Small intestine (tissue), 16 donors: ENCODE measurements at places on chromosomes 6 and 20.
A peak's percentile ranks its signal among the peaks of the same experiment; 100 is the strongest.

DNA sequence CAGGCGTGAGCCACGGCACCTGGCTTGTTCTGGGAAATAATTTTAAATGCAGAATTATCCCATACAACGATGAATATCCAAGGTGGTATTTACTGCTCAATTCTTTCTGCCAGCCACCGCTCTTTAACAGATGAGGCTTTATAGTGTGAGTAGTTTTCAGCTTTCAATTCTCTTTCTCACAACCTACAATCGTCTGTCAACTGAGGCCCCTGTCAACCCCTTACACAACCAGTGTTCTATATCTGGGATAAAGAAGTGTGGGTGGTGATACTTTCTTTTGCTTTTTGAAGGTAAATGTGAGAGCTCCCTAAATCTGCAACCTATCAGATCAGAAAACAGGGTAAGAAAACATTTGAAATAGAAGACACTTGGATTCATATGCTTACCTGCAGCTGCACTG lies 22.5 kb downstream of the STAU1 start:
- H3K27me3 ChIP-seq, result no peaks in the 10 kb centered on the region
- no peak for DNase-seq
- peaks cover 19% of the 10 kb centered on the region for H3K4me1 ChIP-seq

- no peaks in the 10 kb centered on the region for H3K27me3 ChIP-seq
- H3K4me3 ChIP-seq, result no peak overlapping the region
- DNase-seq, result no peak
- no peak overlapping the region for H3K27ac ChIP-seq
Measured at GRCh38 chr6:135983718-135984343, 132.3 kb downstream of the PDE7B start.

DNA sequence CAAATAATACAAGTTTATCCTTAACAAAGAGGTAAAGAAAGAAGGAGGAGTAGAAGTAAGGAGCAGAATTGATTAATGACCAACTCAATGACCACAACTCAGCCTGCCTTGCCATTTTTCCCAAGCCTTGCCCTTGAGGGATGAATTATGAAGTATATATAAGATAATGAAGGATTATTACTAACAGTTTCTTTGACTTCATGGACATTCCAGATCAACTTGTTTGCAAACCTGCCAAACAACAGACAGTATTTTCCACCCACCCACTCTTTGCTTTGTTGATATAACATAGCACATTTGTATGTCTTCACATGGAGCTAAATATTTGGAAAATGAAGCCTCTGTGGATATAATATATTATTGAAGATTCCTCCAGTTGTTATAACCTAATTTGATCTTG lies 9.9 kb upstream of the C6orf141 start:
- no peak for DNase-seq
- H3K27me3 ChIP-seq, result no peaks in the 10 kb centered on the region
- H3K4me3 ChIP-seq, result no peak overlapping the region
- H3K36me3 ChIP-seq, result no peaks in the 10 kb centered on the region
- no peaks in the 10 kb centered on the region for H3K4me1 ChIP-seq
- no peak overlapping the region for H3K27ac ChIP-seq

- no peaks in the 10 kb centered on the region for H3K36me3 ChIP-seq
- no peak overlapping the region for H3K4me3 ChIP-seq
- H3K4me1 ChIP-seq, result no peaks in the 10 kb centered on the region
- no peak overlapping the region for H3K27ac ChIP-seq
Measured at GRCh38 chr20:20897145-20897544, 184.7 kb upstream of the RALGAPA2 start.

DNA sequence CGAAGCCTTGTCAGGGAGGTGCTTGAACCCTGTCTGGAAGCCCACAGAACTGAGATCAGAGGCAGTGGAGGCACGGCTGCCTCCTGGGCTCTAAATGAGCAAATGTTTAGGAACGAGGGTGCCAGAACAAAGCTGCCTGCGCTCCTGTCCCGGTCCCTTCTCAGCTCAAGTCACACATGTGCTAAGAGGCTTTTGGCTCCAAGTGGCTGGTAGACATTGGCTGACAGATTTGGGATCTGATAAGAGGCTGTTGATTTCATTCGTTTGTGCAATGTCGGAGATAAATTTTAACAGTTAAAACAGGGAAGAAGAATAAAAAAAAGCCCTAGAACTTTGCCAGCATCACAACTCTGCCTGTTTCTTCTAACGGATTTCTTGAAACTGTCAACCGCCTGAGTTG lies 191.8 kb downstream of the NRN1 start:
- no peaks in the 10 kb centered on the region for H3K4me1 ChIP-seq
- DNase-seq, result no peak
- no peak overlapping the region for H3K4me3 ChIP-seq
- H3K36me3 ChIP-seq, result no peaks in the 10 kb centered on the region

DNA sequence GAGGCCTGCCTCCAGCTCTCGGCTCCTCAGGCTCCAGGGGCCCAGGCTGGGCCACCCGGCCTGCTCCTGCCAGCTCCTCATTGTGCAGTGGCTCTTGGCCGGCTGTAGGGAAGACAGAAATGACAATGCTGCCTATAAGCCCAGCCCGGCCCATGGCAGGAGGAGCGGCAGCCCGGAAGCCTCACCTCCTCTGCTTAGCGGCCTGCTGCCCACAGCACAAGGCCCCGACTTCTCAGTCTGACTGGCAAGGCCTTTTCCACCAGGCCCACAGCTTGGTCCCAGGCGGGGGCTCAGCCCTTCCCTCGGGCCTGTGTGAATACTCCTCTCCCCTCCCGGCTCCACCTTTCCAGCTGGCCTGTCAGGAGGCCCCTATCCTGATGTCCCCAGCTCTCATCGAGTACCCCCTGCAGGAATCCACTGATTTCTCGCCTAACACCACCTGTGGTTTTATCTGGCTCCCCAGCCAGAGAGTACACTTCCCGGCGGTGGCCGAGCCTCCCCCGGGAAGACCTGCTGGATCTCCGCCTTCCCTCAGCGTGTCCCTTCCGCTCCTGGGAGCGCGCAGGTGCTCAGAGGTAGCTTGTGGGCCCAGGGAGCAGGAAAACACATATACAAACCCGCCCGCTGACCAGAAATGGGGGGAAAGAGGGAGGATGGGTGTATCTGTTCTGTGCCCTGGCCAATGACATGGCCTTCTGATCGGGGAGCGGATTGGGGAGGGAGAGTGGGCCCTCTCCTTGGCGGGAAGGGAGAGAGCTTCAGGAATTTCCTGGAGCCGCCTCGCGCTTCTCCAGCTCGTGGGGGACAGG lies 963 bp downstream of the DDRGK1 start:
- DNase-seq, result no peak
- H3K4me1 ChIP-seq, result peaks cover 3% of the 10 kb centered on the region
- peaks cover 43% of the 10 kb centered on the region for H3K36me3 ChIP-seq
- H3K27ac ChIP-seq, result peak overlapping the region; percentile 77

GRCh38 chr6:163249651-163250101 lies 164.8 kb upstream of the QKI start:
- H3K27ac ChIP-seq, result no peak overlapping the region
- H3K36me3 ChIP-seq, result no peaks in the 10 kb centered on the region
- no peaks in the 10 kb centered on the region for H3K4me1 ChIP-seq
- H3K4me3 ChIP-seq, result no peak overlapping the region
- no peaks in the 10 kb centered on the region for H3K27me3 ChIP-seq
- no peak for DNase-seq

GRCh38 chr6:116564311-116564710 lies 7.0 kb upstream of the RWDD1 start:
- DNase-seq, result no peak
- peaks cover 15% of the 10 kb centered on the region for H3K4me1 ChIP-seq
- no peaks in the 10 kb centered on the region for H3K36me3 ChIP-seq
